ENCODE measurements at places on chromosomes 6 and 20. TPM values are rescaled to one million over a fixed set of nuclear protein-coding genes. Genes with fewer than 3 reads are reported as not detected.

GRCh38 chr6:149246691-149247384 lies 70.7 kb upstream of the TAB2 start:
- H3K27ac ChIP-seq = no peak overlapping the region
- H3K4me3 ChIP-seq = no peak overlapping the region
- H3K36me3 ChIP-seq = no peaks in the 10 kb centered on the region
- no peak for DNase-seq
- no peaks in the 10 kb centered on the region for H3K4me1 ChIP-seq

- H3K36me3 ChIP-seq = no peaks in the 10 kb centered on the region
- H3K27me3 ChIP-seq = no peaks in the 10 kb centered on the region
- H3K4me1 ChIP-seq = no peaks in the 10 kb centered on the region
- no peak overlapping the region for H3K4me3 ChIP-seq
These were observed 74.7 kb downstream of the LAMA4 start for GRCh38 chr6:112179631-112180030.

DNA sequence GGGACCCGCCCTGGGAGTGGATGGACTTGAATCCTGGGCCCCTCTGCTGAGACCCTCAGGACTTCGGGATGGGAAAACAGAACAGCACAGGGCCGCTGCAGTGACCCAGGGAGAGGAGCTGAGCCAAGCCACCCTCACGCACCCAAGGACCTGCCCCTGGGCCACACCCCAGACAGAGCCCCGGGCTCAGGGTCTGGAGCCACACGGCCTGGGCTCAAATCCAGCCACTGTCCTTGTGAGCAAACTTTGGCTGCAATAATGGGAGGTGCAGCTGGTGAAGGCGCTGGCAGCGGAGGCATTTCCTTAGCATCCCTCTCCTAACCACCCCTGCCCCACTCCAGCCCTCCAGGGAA lies 207.7 kb downstream of the PREX1 start:
- no peak for DNase-seq
- no peaks in the 10 kb centered on the region for H3K27me3 ChIP-seq
- H3K36me3 ChIP-seq = no peaks in the 10 kb centered on the region
- no peak overlapping the region for H3K4me3 ChIP-seq
- peaks cover 9% of the 10 kb centered on the region for H3K4me1 ChIP-seq

GRCh38 chr20:38722683-38723016 lies 1.6 kb upstream of the SLC32A1 start:
- peaks cover 39% of the 10 kb centered on the region for H3K4me1 ChIP-seq
- H3K27me3 ChIP-seq = peaks cover 95% of the 10 kb centered on the region
- no peak overlapping the region for H3K4me3 ChIP-seq
- no peak for DNase-seq

DNA sequence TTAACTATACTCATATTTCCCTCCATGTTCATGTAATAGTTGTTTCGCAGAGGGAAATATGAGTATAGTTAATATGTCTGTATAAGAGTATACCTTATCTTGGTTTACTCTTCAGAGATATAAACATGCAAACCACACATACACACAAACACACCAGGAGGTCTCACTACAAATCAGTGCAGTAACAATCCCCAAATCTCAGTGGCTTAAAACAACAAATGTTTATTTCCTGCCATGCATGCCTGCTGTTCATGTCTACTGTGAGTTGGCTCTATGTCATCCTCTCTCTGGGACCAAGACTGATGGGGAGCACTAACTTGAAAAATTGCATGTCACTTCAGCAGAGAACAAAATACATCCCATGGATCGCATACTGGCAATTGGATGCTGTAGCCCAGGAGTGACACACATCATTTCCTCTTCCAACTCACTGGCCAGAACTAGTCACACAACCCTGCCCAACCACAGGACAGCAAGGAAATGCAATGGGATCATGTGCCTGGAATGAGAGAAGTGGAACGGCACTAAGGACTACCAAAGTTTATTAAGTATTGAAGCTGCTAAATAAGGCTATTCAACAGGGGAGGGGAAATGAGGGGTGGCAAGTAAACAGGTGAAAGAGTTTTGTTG lies 89.0 kb upstream of the DTNBP1 start:
- no peak overlapping the region for H3K4me3 ChIP-seq
- H3K36me3 ChIP-seq = no peaks in the 10 kb centered on the region
- no peak overlapping the region for H3K27ac ChIP-seq
- no peaks in the 10 kb centered on the region for H3K27me3 ChIP-seq
- no peak for DNase-seq

GRCh38 chr6:111464184-111464583 lies 18.8 kb downstream of the REV3L start:
- no peak overlapping the region for H3K27ac ChIP-seq
- no peaks in the 10 kb centered on the region for H3K27me3 ChIP-seq
- H3K4me1 ChIP-seq = no peaks in the 10 kb centered on the region
- no peak for DNase-seq

- no peaks in the 10 kb centered on the region for H3K36me3 ChIP-seq
- DNase-seq = no peak
- H3K4me1 ChIP-seq = no peaks in the 10 kb centered on the region
- no peak overlapping the region for H3K27ac ChIP-seq
- peaks cover 14% of the 10 kb centered on the region for H3K27me3 ChIP-seq
These were observed 10.3 kb upstream of the CYP24A1 start for GRCh38 chr20:54184071-54184470.

- no peaks in the 10 kb centered on the region for H3K27me3 ChIP-seq
- H3K4me3 ChIP-seq = no peak overlapping the region
- no peak overlapping the region for H3K27ac ChIP-seq
These were observed 179.2 kb upstream of the HSF2 start for GRCh38 chr6:122220254-122220653.

GRCh38 chr20:16313917-16314316 lies 259.3 kb downstream of the KIF16B start:
- no peaks in the 10 kb centered on the region for H3K4me1 ChIP-seq
- no peak for DNase-seq
- no peak overlapping the region for H3K4me3 ChIP-seq
- no peak overlapping the region for H3K27ac ChIP-seq

GRCh38 chr20:32567384-32568178 lies 17.6 kb downstream of the NOL4L start:
- H3K4me1 ChIP-seq = peaks cover 62% of the 10 kb centered on the region
- no peaks in the 10 kb centered on the region for H3K27me3 ChIP-seq
- H3K36me3 ChIP-seq = peaks cover 42% of the 10 kb centered on the region
- no peak overlapping the region for H3K4me3 ChIP-seq

DNA sequence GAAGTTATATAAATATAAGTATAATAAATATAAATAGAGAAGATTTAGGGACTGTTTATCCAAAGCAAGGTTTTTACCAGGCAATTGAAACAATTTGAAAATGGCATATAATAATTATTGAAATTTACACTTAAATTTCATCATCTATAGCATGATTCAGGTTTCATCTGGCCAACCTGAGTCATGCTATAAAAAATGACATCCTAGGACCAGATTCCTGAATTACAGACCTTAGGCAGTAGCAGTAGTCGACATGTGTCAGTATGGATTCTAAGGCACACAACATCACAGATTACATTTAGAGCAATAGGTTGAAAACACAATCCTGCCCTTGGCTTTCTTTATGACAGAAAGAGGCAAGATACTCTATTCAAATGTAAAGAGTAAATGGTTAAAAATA lies 592.3 kb downstream of the PHF3 start:
- H3K4me3 ChIP-seq = no peak overlapping the region

DNA sequence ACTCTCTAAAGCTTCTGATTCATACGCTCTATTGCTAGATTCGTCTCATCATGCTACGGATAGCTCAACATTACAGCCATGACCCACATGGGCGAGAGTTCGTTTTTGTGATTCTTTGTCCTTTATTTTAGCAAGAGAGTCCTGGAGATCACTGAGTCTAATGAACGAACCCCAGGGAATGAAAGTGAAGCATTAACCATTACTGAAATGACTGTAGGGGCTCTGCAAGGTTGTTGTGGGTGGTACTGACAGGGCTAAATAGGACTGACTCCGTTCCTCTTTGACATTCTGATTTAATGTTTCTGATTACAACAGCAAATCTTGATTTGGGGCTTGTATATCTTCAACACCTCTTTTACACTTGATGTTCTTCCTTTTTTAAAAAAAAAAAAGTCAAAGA lies 13.7 kb upstream of the RTF2 start:
- no peaks in the 10 kb centered on the region for H3K27me3 ChIP-seq
- no peak for DNase-seq
- no peak overlapping the region for H3K27ac ChIP-seq
- no peaks in the 10 kb centered on the region for H3K4me1 ChIP-seq
- peaks cover 79% of the 10 kb centered on the region for H3K36me3 ChIP-seq

DNA sequence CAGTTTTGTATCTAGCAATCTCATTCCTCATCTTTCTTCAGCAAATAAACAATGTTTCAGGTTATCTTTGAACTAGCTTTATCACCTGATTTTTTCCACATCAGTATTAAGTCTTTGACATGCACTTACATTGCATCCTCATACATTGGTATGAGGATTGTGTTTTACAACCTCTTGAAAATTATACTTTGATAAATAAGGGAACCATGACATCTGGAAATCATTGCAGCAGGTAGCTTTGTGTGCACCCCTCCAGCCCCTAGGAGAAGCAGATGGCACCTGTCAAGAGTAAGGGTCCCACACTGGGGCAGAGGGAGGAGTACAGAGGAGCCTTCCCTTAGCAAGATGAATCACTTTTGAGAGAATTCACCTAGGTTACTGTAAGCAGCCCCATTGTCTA lies 13.7 kb upstream of the RNASET2 start:
- H3K27me3 ChIP-seq = no peaks in the 10 kb centered on the region
- no peaks in the 10 kb centered on the region for H3K4me1 ChIP-seq
- peaks cover 21% of the 10 kb centered on the region for H3K36me3 ChIP-seq
- H3K27ac ChIP-seq = no peak overlapping the region

- H3K36me3 ChIP-seq = no peaks in the 10 kb centered on the region
- no peak for DNase-seq
- H3K4me3 ChIP-seq = no peak overlapping the region
- H3K4me1 ChIP-seq = 0 out of 3 replicates have a peak, but pooled peaks cover 2% of the 10 kb centered on the region
- peaks cover 29% of the 10 kb centered on the region for H3K27me3 ChIP-seq
These were observed 78.2 kb upstream of the ARID1B start for GRCh38 chr6:156699017-156699421.

DNA sequence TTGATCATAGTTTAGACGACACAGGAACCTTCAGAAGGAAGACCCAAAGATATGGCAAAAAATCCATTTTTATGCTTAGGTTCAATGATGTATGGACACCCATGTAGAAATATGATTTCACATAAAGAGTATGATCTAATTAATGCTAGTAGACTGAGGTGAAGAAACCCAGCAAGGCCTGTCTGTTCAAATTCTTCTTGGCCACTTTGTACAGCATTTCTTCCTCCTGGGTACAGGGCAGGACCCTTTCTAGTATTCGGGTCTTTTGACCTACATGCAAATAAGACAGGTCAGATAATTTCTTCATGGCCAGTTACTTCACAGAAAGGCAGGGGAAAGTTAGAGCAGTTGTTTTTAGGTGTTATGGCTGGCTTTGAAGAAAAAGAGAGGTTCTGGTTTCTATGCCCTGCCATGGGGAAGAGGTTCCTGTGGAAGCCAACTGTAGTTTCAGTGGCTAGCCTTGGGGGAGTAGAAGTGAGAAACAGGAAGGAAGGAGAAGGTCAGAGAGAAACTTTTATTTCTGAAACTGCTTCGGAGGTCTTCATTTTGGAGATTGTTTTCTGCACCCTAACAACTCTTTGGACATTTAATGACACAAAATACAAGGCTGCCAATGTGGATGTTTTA lies 208.3 kb downstream of the PTPRK start:
- no peak overlapping the region for H3K4me3 ChIP-seq
- no peaks in the 10 kb centered on the region for H3K36me3 ChIP-seq
- no peak overlapping the region for H3K27ac ChIP-seq
- H3K27me3 ChIP-seq = no peaks in the 10 kb centered on the region

DNA sequence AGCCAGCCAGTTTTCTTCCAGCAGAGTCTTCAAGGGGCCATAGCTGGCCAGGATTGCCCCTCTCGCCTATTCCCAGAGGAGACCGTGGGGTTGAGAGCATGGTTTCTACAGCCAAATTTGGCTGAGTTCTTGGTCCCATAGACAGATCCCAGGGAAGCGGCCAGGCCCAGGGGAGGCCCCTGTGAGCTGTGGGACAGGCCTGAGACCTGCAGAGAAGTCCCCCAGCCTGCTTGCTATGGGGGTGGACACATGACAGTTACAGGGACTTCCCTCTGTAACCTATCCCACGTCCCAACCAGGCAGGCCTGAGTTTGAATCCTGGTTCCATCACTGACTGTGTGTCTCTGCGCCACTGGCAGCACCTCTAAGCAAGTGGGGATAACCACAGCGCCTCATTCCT lies 2.6 kb downstream of the TCF15 start:
- H3K36me3 ChIP-seq = no peaks in the 10 kb centered on the region
- no peak overlapping the region for H3K4me3 ChIP-seq
- H3K27ac ChIP-seq = no peak overlapping the region
- DNase-seq = no peak
- H3K4me1 ChIP-seq = peaks cover 39% of the 10 kb centered on the region

DNA sequence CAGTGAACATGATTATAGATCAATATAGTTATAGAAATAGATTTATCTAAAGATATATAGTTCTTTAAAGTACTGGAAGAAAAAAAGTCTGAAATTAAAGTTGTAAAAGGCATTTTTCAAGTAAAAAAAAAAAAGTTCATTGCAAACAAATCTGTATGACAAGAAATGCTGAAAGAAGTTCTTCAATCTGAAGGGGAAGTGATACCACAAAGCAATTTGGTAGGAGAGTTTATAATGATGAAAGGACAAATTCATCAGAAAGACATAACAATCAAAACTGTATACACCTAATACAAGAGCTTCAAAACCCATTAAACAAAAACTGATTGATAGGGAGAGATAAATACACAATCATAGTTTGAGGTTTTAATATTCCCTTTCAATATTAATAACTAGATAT lies 14.1 kb downstream of the HUS1B start:
- H3K4me3 ChIP-seq = no peak overlapping the region
- H3K4me1 ChIP-seq = no peaks in the 10 kb centered on the region
- no peak overlapping the region for H3K27ac ChIP-seq
- H3K27me3 ChIP-seq = no peaks in the 10 kb centered on the region
- no peaks in the 10 kb centered on the region for H3K36me3 ChIP-seq

DNA sequence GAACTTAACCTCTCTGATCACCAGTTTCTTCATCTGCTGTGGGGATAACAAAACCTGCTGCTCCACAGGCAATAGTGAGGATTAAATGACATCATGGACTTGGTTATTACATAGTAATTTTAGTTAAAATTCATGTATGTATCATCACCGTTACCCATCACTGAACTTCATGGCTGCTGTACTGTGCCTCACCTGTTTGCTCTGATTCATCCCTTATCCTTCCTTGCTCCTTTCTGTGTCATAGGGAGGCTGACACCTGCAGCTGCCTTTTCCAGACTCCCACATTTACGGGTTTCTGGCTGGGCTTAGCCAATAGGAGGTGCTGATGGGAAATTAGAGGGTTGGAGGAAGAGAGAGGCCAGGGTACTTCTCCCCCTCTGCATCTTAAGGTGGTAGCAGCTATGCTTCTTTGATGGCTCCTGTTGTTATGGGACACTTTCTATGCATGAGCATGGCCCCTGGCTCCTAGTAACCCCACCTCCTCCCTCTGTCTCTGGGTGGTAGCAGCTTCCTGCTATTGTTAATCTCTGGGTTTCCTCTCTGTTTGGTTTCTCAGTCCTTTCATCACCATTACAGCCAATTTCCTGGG lies 332.1 kb downstream of the DHX35 start:
- H3K36me3 ChIP-seq = no peaks in the 10 kb centered on the region
- DNase-seq = no peak
- no peak overlapping the region for H3K4me3 ChIP-seq
- H3K27ac ChIP-seq = no peak overlapping the region
- no peaks in the 10 kb centered on the region for H3K4me1 ChIP-seq
- no peaks in the 10 kb centered on the region for H3K27me3 ChIP-seq

GRCh38 chr20:37524859-37525708 lies 2.6 kb downstream of the BLCAP start:
- H3K27me3 ChIP-seq = no peaks in the 10 kb centered on the region
- H3K4me1 ChIP-seq = peaks cover 32% of the 10 kb centered on the region
- peaks cover 11% of the 10 kb centered on the region for H3K36me3 ChIP-seq
- no peak overlapping the region for H3K4me3 ChIP-seq
- no peak overlapping the region for H3K27ac ChIP-seq

MYMX gene
- not detected for total RNA-seq

PRICKLE4 gene
- 0.87 TPM for total RNA-seq

SRF gene
- total RNA-seq = 37.0 TPM

GPSM3 gene
- 42.6 TPM for total RNA-seq

PDE7B gene
- not detected for total RNA-seq
